ENCODE measurements at places on chromosomes 5 and 9.

DNA sequence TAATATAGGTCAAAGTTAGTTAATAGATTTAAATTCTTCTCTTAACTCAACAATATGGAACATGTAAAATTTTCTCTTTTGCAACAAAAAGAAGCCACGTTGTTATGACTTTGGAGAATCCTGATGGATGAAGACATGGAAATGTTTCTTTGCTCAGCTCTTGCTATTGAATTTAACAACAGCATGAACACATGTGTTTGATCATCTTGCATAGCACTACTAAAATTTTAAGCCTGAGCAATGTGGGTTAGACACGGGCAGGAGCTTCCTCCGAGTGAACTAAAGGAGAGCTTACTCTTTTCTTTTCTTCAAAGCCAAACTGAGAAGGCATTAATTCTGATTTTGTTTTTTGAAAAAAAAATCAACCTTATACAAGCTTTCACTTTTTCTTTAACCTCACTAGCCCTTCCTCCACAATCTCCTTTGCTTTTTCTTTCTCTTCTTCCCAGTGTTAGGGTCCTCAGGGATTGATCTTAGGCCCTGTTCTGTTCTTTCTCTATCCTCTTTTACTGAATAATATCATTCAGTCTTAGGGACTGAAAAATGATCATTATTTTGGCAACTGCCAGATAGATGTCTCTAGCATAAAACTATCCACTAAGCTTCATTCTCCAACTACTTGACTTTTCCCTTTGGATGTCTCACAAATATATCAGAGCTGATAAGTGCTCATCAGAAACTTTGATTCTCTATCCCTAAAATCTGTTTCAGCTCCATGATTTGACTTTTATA is 36.9 kb downstream of the ADAMTS19 start:
- no peak for DNase-seq

GRCh38 chr9:93861736-93862358 is 93.3 kb downstream of the BARX1 start:
- DNase-seq, result no peak

DNA sequence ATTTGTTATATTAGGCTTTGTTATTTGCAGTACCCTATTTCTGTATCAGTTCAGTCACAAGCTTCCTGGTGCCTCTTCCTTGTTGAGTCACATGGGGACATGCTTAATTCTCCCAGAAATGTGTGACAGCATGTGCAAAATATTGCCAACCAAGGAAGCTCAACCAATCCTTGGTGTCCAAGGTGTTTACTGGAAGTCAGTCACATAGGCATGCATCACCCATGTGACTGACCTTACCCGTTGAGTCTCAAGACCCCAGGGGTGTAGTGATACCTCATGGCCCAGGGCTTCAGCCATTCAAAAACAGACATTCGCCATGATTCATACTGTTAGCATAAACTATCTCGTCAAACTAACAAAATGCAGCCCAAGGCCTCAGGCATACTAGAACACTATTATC is 9.3 kb upstream of the ANKDD1B start:
- DNase-seq, result no peak

DNA sequence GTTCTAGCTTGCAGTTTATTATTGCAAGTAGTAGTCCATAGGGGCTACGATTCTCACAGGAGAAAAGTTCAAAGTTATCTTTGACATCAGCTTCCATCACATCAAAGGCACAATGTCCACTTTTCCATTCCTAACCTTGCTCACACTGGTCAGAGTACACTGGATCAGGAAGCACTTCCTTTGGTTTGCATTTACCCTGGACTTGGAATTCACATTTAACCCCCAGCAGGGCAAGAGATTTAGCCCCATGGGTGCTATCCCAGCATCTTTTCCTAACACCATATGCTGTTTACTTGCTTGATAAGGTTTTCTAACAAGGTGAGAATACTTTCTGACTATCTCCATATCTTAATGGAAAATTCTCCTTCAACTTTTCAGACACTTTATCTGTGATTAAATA is 55.6 kb upstream of the ASTN2 start:
- no peak for DNase-seq

- no peak for DNase-seq
These were observed 83.9 kb upstream of the CYLC2 start for GRCh38 chr9:102911185-102911584.

GRCh38 chr9:19231904-19232822 is 1.7 kb downstream of the DENND4C start:
- DNase-seq, result no peak

- DNase-seq, result no peak
These were observed 3.5 kb downstream of the CNOT8 start for GRCh38 chr5:154861946-154862345.

DNA sequence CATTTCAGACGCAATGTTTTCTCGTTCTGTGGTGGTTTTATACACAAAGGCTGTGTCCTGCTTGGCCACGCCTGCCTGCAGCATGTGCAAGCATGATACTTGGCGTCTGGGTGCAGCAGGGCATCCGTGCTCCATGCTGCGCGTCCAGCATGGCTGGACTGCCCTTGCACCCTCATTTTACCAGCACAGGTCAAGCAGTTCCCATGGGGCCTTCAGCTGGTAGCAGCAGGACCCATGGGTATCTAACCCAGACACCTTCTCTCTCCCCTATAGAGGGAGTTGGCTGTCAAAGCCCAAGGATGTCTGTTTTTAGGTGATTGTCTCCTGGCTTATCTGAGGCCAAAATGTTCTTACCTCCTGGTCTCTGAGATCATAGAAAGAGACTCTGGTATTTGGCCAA is 158.3 kb upstream of the PITX1 start:
- DNase-seq, result no peak
